Type B pancreatic cell (in vitro differentiated cells): ENCODE measurements at places on chromosomes 7 and 10.

GRCh38 chr7:106372126-106372525 is 87.3 kb upstream of the NAMPT start:
- no peak overlapping the region for H3K4me3 ChIP-seq
- H3K27ac ChIP-seq = no peak overlapping the region
- no peaks in the 10 kb centered on the region for H3K27me3 ChIP-seq
- H3K36me3 ChIP-seq = no peaks in the 10 kb centered on the region
- DNase-seq = no peak

DNA sequence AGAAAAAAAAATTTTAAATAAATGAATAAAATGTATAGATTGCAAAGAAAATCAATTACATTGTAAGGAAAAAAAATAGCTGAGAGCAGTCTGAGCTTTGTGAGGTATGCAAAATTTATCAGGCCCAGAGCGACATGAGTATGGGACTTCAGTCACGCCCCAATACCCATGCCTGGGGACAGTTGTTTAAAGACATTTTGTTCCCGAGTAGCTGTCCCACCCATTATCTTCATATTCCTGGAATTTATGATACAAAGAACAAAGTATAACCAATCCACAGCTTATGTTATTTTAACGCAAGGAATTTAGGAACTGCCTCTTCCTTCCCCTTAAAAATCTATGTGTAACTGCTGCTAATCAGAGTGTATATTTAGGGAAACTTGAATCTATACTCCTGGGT is 1.6 kb upstream of the PON2 start:
- H3K36me3 ChIP-seq = peaks cover 12% of the 10 kb centered on the region
- no peaks in the 10 kb centered on the region for H3K27me3 ChIP-seq
- H3K27ac ChIP-seq = peak overlapping the region; percentile 72
- DNase-seq = no peak

GRCh38 chr7:155136619-155137243 is 66.6 kb downstream of the HTR5A start:
- H3K27me3 ChIP-seq = peaks cover 10% of the 10 kb centered on the region
- no peak overlapping the region for H3K4me3 ChIP-seq
- no peaks in the 10 kb centered on the region for H3K36me3 ChIP-seq
- no peak for DNase-seq
- H3K27ac ChIP-seq = no peak overlapping the region
- H3K4me1 ChIP-seq = no peaks in the 10 kb centered on the region

GRCh38 chr10:44929356-44930255 is 18.5 kb downstream of the TMEM72 start:
- H3K36me3 ChIP-seq = no peaks in the 10 kb centered on the region
- H3K27me3 ChIP-seq = peaks cover 4% of the 10 kb centered on the region
- H3K4me1 ChIP-seq = no peaks in the 10 kb centered on the region
- H3K27ac ChIP-seq = no peak overlapping the region

DNA sequence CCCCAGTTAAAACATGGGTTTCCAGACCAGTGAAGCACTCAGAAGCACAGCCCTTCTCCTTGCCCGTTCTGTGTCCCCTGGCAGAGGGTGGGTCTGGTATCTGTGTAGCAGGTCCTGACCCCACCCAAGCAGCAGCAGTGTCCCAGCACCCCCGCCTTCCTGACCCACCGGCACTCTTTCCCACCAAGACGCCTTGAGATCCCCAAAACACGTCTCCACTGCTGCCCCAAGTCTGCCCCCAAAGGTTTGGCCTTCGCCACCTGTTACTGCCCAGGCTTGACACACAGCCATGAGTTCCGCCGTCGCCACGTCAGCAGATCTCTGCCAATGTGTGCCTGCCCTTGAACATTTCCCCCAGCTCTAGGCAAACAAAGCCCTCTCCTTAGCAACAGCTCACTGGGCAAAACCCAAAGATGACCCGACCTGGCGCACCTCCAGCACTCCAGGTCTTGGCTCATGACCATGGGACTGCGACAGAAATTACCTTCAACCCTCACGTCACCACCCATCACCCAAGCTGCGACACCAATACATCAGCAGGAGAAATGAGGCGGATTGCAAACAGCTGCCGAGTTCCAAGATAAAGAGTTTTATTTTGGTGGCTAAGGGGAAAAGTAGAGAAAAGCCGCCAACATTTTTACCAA is 75.6 kb downstream of the CTBP2 start:
- H3K27me3 ChIP-seq = no peaks in the 10 kb centered on the region
- DNase-seq = no peak
- H3K4me1 ChIP-seq = peaks cover 48% of the 10 kb centered on the region
- peak overlapping the region; percentile 86 for H3K27ac ChIP-seq

DNA sequence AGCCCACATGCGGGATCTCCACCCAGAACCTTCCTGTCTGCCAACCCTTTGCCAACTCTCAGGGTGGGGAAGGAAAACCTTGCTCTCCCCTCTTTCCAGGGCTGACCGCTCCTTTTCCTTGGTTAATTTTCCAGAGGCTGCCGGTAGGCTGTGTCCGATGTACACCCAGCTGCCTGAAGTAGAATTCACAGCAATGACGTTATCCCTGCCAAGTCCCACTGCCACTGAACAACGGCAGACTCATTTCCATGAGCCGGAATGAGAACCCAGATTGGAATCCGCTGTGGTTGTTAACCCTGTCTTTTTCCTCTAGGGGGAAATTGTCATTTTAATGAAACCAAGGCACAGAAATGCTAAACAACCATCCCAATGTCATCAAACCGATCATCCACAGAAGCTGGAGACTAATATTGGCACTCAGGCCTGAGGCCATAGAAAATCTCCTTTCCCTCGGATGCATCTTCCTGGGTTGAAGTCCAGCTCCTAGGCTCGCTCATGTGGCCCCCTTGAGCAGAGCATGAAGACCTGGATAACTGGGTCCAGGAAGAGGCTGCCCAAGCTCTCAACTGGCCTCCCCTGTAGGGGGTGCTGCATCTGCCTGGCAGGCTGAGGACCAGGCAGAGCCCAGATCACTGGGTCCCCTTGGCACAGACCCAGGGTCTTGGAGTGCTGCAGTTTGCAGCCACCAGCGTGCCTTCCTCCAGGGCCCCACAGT is 30.4 kb downstream of the KLRG2 start:
- H3K27ac ChIP-seq = no peak overlapping the region
- no peak overlapping the region for H3K4me3 ChIP-seq
- no peaks in the 10 kb centered on the region for H3K27me3 ChIP-seq
- no peaks in the 10 kb centered on the region for H3K36me3 ChIP-seq
- peaks cover 4% of the 10 kb centered on the region for H3K4me1 ChIP-seq

DNA sequence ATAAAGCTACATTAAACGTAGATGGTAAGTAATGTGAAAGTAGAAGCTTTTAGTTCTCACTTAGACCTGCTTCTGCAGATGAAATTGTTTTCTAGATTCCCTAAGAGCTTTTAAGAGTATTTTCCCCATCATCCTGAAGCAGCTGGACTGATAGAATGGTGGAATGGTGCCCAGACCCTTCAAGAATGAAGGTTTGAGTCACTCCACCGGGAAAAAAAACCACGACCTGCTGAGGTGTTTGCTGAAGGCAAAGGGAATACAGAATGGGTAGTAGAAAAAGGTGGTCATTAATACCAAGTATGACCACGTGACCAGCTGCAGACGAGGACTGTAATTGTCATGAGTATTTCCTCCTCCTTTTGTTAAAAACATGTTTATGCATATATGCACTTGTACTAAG is 79.2 kb upstream of the PTPRZ1 start:
- no peaks in the 10 kb centered on the region for H3K27me3 ChIP-seq
- H3K27ac ChIP-seq = no peak overlapping the region
- H3K4me1 ChIP-seq = peaks cover 14% of the 10 kb centered on the region

DNA sequence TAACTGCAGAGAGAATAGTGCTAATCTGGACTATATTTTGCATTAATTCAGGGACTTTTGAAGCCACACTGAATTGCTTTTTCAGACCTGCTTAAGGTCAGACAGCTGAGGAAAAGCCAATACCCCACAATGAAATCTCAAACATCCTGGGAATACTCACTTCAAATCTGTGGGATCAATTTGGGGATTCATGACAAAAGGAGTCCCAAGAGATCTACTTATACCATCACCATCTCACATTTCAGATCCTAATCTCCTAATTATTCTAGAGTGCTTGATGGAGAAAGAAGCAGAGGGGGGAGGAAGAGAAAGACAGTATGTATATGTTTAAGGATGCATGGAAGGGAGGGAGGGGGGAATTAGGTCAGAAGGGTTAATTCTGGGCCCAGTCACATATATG is 202.2 kb downstream of the CACNA2D1 start:
- H3K27me3 ChIP-seq = no peaks in the 10 kb centered on the region
- H3K27ac ChIP-seq = no peak overlapping the region
- H3K4me1 ChIP-seq = no peaks in the 10 kb centered on the region

DNA sequence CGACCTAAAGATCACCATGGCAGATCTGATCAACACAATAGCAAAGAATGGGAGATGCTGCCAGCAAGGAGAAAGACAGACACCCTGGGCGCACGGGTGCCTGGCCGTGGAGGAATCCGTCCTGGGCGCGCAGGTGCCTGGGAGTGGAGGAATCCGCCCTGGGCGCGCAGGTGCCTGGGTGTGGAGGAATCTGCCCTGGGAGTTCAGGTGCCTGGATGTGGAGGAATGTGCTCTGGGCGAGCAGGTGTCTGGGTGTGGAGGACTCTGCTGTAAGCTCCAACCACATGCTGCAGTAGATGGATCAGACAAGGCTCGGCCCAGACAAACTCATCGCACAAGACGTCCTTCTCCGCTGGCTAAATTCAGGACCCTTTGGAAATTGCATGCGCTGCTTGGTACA is 346.3 kb upstream of the ADARB2 start:
- H3K36me3 ChIP-seq = no peaks in the 10 kb centered on the region
- peak overlapping the region; percentile 75 for H3K27ac ChIP-seq
- DNase-seq = no peak
- no peak overlapping the region for H3K4me3 ChIP-seq
- peaks cover 6% of the 10 kb centered on the region for H3K27me3 ChIP-seq
- H3K4me1 ChIP-seq = peaks cover 18% of the 10 kb centered on the region

DNA sequence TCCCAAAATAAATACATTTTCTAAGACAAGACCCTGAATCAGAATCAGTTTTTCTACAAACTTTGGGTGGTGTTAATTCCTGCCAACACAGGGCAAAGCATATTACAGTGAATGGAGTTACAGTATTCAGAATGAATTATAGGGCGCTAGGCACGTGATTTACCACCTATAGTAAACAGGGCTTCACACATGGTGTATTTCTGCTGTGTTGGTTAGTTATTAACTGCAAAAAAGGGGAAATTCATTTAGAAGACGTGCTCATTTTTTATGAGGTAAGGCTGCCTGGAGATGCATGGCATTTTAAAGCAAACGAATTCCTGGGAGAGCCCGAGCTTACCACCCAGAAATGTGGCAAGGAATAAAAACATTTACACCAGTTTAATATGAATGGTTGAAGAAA is 393.8 kb downstream of the LRMDA start:
- no peak overlapping the region for H3K4me3 ChIP-seq
- H3K4me1 ChIP-seq = peaks cover 22% of the 10 kb centered on the region
- no peak for DNase-seq
- peaks cover 24% of the 10 kb centered on the region for H3K27me3 ChIP-seq
- H3K27ac ChIP-seq = no peak overlapping the region

DNA sequence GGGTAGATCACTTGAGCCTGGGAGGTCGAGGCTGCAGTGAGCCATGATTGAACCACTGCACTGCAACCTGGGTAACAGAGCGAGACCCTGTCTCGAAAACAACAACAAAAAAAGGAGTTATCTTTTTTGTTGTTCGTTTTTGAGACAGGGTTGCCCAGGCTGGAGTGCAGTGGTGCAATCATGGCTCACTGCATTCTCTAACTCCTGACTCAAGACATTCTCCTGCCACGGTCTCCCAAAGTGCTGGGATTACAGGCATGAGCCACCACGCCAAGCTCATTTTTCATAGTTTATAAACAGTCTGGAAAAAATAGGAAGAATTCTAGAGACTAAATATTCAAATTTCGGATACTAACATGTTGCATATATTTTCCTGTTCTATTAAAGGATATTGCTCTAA is 29.4 kb downstream of the SFXN4 start:
- peaks cover 4% of the 10 kb centered on the region for H3K4me1 ChIP-seq
- no peak for DNase-seq
- H3K27me3 ChIP-seq = no peaks in the 10 kb centered on the region
- no peak overlapping the region for H3K4me3 ChIP-seq

DNA sequence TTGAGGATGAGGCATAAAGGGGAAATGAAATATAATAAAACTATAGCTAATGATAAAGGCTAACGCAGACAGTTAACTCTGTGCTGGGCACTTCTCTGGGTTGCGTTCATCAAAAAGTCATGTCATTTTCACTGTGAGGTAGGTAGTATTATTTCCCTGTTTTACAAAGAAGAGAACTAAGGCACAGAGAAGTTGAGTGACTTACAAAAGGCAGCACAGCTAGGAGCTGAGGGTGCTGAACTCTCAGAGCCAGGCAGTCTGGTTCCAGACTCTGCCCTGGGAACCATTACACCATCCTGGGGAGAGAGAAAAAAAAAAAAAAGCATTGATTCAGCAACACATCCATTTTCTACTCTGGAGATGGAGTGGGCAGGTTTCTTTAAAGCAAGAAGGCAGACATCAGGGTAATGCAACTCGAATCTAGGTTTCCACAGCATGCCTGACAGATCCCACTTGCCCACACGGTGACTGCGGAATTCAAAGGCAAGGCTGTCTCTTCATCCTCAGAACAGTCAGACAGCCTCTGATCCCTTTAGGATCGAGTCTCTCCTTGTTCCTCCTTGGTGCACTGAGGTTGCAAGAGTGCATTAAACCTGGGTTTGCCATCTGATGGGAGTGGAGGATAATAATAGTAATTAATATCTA is 40.6 kb upstream of the ECHDC3 start:
- no peak overlapping the region for H3K27ac ChIP-seq
- no peak for DNase-seq
- no peaks in the 10 kb centered on the region for H3K27me3 ChIP-seq
- peaks cover 31% of the 10 kb centered on the region for H3K4me1 ChIP-seq

DNA sequence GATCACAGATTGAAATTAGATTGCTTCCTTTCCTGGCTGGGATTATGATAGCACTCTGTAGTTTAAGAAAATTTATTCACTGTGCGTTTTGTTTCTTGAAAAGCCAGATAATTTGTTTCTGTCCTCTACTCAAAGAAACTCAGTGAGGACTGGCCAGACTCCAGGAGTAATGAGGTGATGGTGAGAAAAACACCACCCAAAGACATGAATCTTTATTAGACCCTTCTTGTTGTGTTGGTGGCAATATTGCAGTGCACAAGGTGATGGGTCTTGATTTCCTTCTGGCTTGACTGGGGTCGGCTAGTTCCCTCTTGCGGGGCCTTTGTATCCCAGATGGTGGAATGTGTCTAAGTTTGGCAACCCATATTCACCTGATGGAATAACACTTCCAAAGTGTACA is 756.8 kb downstream of the LRMDA start:
- H3K27me3 ChIP-seq = peaks cover 29% of the 10 kb centered on the region
- DNase-seq = no peak
- H3K4me3 ChIP-seq = no peak overlapping the region
- no peaks in the 10 kb centered on the region for H3K36me3 ChIP-seq
- no peak overlapping the region for H3K27ac ChIP-seq

DNA sequence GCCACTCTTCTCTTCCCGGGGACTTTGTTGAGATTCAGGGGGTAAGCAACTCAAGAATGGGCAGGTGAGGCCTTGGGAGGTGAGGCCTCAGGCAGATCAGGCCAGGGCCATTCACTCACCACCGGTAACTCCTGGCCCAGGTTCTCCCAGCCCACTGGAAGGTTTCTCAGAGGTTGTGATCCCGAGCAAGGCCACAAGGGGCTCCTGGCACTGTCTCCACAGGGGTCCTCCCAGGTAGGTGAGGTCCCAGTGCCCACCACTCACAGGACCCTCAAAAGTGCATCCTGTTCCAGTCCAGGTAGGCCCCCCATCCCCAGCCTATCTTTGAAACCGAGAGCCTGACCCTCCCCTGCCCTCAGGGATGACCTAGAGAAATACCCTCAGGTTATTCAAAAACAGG is 236.1 kb downstream of the BUB3 start:
- H3K4me3 ChIP-seq = no peak overlapping the region
- H3K36me3 ChIP-seq = peaks cover 2% of the 10 kb centered on the region
- peaks cover 3% of the 10 kb centered on the region for H3K4me1 ChIP-seq
- no peak overlapping the region for H3K27ac ChIP-seq
